ENCODE measurements at places on chromosomes 7 and 10.

DNA sequence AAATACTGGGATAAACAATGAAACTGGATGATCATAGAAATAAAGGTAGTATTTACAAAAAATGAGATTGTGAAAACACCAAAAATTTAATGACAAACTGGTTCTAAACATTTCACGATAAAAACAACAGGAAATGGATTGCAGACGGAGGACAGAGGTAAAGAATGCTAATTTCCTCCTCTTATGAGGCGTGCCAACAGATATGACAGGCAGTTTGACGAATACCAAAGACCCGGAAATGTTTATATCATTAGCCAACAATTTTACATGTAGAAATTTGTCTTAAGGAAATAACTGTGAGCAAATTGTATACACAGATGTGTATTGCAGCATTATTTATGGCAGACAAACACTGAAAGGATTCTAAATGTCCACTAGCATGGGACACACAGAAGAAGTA is 162.0 kb upstream of the MGMT start:
- DNase-seq: no peak

- no peak for DNase-seq
These were observed 102.5 kb upstream of the APBB1IP start for GRCh38 chr10:26335574-26336093.

DNA sequence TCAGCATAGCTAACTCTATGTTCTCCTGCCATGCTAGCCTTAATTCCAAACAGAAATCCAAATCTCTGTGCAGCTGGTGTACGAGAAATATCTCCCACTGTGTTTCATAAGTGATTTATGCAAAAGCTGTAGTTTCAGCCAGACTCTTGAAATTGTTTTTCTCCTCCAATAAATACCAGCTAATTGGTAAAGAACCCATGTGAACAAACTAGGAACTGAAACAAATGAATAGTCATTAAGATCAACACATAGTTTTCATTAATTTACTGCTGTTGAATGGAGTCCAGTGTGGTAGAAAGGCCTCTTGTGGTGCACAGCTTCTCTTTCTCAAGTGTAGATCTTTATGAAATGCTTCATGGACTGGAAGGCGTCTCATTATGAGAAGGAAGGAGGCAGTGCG is 18.4 kb downstream of the PPP1R17 start:
- no peak for DNase-seq

DNA sequence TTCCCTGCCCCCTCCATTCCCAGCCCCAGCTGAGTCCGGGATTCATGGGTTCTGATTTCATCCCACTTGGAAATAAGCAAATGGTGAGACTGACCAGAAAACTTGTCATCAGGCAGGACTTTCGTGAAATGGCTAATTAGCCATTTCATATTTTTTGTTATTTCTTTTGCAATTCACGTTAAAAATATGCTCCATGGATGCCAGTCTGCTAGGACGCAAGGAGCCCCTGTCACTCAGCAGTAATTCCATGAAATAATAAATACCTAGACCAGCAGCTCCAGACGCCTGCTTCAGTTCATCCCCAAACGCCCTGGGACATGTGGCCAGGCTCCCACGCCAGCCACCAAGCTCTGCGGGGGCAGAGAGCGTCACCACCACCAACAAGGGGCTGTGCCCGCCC is 111.0 kb downstream of the TRIL start:
- no peak for DNase-seq

DNA sequence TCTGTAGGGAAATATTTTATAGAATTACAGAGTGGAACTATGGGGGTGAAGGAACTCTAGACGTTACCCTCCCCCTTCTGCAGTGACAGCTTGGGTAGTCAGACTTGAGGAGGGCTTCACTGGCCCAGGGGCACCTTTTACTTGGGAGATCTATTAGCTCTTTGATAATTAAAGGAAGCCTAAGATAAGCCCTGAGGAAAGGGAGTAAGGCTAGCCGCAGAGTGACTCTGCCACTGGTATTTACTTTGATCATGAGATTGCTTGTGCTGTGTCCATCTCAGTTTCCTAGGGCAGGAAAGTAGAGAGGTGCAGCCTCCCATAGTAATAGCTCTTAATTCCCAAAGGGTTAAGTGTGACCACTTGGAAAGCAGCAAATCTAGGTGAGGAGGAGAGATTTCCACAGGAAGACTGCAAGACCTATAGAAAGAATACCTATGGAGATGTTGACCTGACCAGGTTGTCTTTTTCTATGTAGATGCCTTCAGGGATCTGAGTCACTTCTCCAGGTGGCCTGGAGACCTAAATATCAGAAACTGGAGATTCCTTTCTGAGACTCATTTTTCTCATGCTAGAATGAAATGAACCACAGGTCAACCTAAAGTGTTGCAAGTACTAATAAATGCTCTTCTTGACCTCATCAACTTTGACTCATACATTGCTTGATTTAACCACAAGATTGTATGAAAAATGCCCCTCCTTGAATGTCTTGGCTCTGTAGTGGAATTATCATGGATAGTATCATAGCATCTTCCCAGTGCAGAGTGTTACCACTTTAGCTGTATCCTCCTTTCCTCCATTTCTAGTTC is 447.3 kb upstream of the GHITM start:
- DNase-seq: no peak
